Left colon (tissue), 2 donors: ENCODE measurements at places on chromosomes 16 and 17. TPM values are rescaled to one million over a fixed set of nuclear protein-coding genes. Genes with fewer than 3 reads are reported as not detected.
A peak's percentile ranks its signal among the peaks of the same experiment; 100 is the strongest.

DNA sequence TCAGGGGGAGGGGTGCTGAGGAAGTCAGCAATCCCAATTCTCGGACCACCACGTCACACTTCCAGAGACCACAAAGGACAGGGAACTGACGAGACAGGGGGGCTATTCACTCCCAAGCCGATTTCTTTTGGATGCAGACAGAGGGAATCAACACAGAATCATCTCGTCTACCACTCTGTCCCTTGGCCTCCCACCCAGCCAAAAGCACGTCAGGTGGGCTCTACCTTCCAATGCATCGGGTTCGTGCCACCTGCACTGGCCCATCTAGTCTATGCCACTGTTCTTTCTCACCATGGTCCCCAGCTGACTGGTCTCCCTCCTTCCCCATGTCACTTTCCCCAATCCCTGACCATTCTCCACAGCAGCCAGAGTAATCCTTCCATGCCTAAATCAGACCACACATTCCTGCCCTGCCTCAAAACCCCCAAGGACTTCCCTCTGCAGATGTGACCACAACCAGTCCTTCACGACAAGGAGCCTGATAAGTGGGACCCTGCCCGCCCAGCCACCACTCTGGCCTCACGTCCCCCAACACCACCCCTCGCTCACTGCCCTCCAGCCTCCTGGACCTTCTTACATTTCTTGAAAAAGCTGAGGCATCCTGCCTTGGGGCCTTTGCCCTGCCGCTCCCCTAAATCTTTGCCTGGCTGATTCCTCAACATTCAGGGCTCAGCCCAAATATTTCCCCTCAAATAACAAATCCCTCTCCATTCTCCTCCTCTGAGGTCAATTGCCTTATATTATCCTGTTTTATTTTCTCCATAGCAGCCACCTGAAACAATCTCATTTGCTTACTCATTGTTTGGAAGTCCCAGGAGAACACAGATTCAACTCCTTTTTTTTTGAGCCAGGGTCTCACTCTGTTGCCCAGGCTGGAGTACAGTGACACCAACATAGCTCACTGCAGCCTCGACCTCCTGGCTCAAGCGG, 70.4 kb downstream of the IL21R start:
- DNase-seq = no peak

GRCh38 chr17:6569370-6570285, 13.3 kb upstream of the PITPNM3 start:
- DNase-seq = no peak

- no peak for DNase-seq
Measured at GRCh38 chr17:37695726-37696125, 49.1 kb downstream of the HNF1B start.

GRCh38 chr17:45229681-45230409, 8.2 kb downstream of the FMNL1 start:
- no peak for DNase-seq

DNA sequence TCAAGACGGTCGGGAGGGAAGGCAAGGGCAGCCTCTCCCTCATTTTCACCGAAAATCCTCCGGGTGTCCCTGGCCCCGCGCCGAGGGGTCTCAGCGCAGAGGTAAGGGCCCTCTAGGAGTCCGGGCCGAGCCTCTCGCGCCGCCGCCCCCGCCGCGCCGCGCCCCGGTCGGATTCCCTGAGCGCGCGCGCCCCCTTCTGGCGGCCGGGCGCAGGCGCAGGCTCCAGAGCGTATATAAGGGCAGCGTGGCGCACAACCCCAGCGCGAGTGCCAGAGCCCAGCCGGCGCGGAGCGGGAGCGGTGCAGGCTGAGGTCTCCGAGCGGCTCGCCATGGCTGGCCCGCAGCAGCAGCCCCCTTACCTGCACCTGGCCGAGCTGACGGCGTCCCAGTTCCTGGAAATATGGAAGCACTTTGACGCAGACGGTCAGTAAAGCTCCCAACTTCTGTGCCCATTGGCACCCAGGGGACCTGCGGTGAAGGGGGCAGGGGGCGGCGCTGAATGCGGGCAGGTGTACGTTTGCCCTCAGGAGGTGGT, at the start of gene CALB2:
Gene CALB2 (plus strand): TSS at position 260 of the 535 bp plus-strand sequence. CDS start 70 bp downstream, at position 330.
- peak; percentile 29 for DNase-seq

DNA sequence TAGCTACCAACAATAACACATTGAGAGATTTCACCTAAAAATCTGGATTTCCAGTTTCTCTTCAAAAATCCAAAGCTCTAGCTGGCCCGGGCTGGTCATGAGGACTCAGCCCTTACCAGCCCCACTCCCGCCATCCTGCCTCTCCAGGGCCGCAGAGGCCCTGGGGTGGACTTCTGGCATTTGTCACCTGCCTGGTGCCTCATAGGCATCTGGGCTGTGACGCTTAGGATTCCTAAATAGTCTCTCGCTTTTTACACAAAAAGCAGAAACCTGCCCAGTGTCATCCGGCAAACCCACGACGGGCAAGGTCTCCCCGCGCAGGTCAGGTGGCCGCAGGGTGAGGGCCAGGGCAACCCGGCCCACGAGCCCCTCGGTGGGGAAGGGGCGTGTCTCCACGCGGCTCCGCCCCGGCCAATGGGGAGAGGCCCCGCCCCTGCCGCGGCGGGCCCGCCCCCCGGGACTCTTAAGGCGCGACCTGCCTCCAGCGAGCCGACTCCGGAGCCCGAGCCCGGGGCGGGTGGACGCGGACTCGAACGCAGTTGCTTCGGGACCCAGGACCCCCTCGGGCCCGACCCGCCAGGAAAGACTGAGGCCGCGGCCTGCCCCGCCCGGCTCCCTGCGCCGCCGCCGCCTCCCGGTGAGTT, at the start of gene VASN:
Gene VASN (plus strand): TSS at position 492 of the 644 bp plus-strand sequence. CDS start 9,030 bp downstream, outside the sequence.
- DNase-seq = peak; percentile 82

Gene PRAC1
- total RNA-seq = 261 TPM

GRCh38 chr17:31609996-31610910, 218.8 kb downstream of the RAB11FIP4 start:
- no peak for DNase-seq

DNA sequence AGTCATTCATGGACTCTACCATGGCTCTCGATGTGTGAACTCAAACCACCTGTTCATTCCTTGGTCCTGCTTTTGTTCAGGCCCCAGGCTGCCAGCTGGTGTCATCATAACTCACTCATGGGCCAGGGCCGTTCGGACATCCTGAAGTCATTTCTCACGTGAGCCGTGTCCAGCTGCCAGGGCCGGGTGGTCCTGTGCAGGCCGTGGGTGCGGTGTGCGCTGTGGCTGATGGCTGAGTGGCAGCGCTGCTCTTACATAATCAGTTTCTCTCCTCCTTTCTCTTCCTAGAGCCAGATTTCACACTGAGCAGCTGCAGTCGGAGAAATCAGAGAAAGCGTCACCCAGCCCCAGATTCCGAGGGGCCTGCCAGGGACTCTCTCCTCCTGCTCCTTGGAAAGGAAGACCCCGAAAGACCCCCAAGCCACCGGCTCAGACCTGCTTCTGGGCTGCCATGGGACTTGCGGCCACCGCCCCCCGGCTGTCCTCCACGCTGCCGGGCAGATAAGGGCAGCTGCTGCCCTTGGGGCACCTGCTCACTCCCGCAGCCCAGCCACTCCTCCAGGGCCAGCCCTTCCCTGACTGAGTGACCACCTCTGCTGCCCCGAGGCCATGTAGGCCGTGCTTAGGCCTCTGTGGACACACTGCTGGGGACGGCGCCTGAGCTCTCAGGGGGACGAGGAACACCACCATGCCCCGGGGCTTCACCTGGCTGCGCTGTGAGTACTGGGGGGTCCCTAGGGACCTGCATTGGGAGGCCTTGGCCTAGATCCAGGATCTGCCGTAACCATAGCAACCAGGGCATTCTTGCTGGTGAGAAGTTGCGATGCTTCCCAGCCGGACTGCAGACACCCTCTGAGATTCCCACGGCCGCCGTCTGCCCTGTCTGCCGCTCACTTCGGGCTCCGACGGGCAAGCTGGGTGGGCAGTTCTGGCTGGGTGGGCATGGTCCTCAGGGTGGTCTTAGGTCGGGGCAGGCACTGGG, at the start of gene IL34:
Gene IL34 (plus strand): TSS at position 300 of the 982 bp plus-strand sequence. CDS start 389 bp downstream, at position 689.
- DNase-seq = no peak

GRCh38 chr17:12118617-12119016, 97.9 kb downstream of the MAP2K4 start:
- no peak for DNase-seq

Gene RAMP2
- total RNA-seq = 5.0 TPM

DNA sequence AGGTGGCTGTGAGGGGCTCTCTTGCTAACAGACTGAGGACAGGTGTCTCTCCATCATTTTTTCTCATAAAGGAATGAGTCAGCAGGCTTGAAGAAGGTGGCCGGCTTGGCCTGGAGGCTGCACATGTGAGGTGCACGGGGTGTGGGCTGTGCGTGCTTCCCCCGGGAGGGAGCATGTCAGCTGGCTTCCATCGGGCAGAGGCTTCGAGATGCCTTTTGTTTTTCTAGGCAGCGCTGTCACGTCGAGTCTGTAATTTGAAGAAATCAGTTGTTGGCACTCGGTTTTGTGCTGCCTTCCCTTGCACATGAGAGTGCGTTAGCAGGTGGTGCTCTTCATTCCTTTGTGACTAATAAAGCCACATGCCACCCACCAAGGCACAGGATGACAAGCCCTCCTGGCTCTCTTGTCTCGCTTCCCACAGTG, 89.7 kb downstream of the NPIPB11 start:
- no peak for DNase-seq

DNA sequence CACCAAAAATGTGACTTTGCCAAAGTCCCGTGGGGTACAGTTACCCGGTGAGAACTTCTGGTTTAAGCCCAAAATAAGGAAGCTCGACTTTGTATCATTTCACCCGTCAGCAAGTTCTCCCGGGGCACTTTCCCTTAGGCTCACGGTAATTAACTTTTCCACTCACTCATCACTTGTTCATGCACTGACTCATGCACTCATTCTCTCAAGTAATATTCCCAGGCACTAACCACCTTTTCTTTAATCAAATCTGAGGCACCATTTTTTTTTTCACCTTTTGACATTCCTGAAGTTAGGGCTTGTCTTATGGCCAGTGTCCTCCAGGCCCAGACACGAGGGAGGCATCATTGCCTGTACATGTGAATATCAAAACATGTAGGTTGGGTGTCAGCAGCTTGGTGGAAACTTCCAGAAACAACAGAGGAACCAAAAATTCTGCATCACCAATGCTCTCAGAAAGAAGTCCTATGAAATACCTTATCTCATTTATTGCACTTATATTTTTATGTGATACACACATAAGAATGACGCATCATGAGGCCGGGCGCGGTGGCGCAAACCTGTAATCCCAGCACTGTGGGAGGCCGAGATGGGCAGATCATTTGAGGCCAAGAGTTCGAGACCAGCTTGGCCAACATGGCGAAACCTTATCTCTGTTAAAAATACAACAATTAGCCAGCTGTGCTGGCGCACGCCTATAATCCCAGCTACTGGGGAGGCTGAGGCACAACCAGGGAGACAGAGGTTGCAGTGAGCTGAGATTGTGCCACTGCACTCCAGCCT, 36.1 kb upstream of the ATP2C2 start:
- no peak for DNase-seq

GRCh38 chr16:79756571-79756970, 156.0 kb upstream of the MAF start:
- no peak for DNase-seq

GRCh38 chr17:41251261-41251660, 1.8 kb downstream of the KRTAP9-4 start:
- DNase-seq = no peak

Gene VPS35
- 82.1 TPM for total RNA-seq

- DNase-seq = no peak
Measured at GRCh38 chr16:66273644-66274334, 92.7 kb upstream of the CDH5 start.

Gene HAP1
- total RNA-seq = 0.73 TPM

Gene CKLF
- 31.8 TPM for total RNA-seq

Gene NPIPB8
- total RNA-seq = 1.6 TPM

GRCh38 chr17:65071861-65072260, 15.3 kb upstream of the GNA13 start:
- DNase-seq = no peak

Gene RAC3
- 9.0 TPM for total RNA-seq

GRCh38 chr17:17749921-17750320, 68.7 kb downstream of the RAI1 start:
- peak; percentile 46 for DNase-seq

Gene CSH1
- total RNA-seq = not detected

DNA sequence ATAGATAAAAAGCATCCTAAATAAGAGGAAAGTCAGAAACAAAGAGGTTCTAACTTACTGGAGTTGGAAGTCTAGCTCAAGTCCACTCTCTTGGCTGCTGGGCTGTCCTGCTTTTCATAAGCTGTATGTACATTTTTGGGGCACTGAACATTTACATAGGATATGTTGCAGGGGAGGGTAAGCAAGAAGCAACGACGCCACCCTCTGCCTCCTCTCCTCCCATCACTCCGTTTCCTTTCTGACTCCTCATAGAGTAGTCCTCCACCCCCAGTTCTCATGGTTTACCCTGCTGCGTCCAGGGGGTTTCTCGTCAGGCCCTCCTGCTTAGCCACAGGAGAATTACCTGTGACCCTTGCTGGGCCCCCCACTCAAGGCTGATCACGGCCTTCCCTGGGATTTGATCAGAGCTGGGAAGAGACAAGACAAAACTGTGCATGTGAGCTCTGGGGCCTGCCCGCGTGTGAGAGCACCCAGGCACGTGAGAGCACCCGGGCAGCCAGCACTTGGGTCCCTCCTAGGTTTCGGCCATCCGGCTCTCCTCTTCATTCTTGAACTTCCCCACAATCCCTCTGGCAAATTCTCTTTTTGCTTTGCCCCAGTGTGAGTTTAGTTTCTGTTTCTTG, 37.1 kb downstream of the TMEM11 start:
- DNase-seq = no peak

- DNase-seq = no peak
Measured at GRCh38 chr17:70327723-70328122, 158.4 kb downstream of the KCNJ2 start.
